GM04503 (cell line): ENCODE measurements at places on chromosomes 11 and 22.

GRCh38 chr11:117929916-117930570 lies 841 bp upstream of the TMPRSS13 start:
- no peak for DNase-seq

- no peak for DNase-seq
Measured at GRCh38 chr22:35611891-35612576, 5.1 kb downstream of the MB start.

DNA sequence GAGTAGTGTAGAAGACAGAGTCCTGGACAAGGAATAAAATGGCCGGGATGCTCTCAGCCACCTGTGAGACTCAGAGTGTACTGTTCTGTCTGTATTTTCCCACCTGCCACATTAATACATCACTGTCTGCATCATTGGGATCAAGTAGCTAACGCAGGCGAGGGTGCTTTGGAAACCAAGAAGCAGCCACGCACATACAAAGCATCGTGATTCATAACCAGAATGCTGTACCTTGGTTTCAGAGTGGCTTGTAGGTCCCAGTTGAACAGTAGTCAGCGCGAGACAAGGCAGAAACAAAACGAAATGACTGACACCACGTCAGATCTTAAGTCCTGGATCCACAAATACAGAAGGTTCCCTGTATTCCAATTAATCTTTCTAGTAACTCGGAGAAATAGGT lies 198.3 kb downstream of the GRIK4 start:
- no peak for DNase-seq

- DNase-seq: no peak
Measured at GRCh38 chr11:131079036-131079435, 162.8 kb upstream of the SNX19 start.
